ENCODE measurements at places on chromosomes 5 and 9.

DNA sequence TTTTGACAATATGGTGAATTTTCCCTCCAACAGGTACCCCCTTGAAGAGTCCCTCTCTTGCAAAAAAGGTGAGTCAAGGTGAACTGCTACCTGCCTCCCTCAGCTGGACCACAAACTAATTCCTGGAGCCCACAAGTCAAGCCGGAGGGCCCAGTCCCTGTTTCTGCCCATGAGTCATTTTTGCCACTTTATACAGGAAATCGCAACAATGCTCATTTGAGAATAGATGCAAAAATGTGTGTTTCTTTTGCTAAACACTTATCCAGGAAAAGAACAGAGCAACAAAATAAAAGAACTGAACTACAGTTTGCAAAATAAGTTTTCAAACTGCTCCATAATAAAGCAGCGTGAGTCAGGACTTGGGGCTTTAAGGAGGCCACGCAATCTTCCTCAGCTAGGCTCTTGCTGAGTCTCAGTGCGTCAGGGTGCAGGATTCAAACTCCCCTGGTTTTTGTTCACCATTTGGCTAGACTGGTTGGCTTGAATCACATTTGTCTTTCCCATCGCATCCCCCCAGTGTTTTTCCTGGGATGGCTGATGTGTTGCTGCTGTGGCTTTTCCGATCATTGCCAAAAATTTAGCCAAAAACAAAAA, 102.7 kb downstream of the GOLPH3 start:
- no peak for DNase-seq

- DNase-seq = no peak
Observed at GRCh38 chr9:135732569-135733257, 30.7 kb downstream of the KCNT1 start.

GRCh38 chr9:1979741-1980367, 35.3 kb upstream of the SMARCA2 start:
- DNase-seq = peak; percentile 52

DNA sequence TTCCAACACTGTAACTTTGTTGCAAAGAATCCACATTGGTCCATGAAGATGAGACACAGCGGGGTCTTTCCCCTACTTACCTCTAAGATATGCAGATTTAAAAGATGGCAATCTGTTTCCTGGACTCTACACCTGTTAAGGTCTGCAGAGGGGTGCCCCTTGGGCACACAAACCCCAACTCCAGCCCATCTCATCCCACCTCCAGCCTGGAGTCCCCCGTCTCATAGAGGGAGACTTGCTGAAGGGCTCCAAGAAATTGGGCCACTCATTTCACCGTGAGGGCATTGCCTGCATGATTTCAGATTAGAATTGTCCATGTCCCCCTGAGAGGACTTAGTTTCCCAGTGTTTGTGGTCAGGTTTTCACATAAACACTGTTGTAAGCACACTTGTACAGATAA, 365.7 kb downstream of the IRX2 start:
- DNase-seq = no peak

GRCh38 chr9:70255486-70255885, 3.3 kb upstream of the SMC5 start:
- DNase-seq = no peak

DNA sequence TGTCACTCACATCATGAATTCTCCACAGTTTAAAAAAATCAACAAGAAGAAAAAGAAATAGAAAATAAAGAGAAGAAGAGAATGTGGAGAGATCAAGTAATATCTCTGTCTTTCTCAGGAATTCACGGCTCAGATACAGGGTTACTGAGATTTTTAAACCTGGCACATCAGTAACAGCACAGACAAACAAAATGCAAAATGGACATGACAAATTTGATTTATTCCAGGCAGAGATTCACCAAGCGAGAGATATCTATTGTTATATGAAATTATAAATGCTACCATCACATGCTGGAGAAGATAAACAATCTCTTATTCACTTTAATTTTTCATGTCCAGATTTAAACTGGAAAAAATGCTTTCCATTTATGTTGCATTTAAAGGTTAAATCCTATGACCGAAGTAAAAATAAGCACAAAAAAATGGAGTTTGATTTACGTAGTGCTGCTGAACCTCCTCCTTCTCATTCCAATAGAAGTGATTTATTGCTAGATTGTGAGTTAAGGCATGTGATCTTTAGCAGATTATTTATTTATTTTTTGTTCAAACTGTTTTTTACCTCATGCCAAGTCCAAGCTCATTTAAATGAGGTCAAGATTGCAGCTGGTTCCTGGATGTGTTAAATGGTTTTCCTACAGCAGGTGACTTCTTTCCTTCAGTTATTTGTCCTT, 926.4 kb downstream of the MAT2B start:
- DNase-seq = no peak

DNA sequence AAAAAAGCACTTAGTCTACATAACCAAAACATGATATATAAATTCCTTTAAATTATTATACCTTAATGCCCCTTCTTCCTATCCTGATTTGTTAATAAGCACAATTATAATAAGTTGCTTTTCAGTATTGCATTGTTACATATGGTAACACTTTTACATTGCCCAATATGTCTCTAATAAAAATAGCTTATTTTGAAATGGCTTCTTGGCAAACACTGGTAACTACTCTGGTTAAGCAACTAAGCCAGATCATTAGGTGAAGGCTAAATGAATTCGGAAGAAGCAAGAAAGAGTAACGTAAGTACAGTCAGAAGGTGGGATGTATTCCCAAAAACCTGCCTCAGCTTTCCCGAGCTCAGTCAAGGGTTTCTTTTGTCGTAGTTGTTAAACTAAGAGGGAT, 85.3 kb downstream of the TTC39B start:
- DNase-seq = no peak

DNA sequence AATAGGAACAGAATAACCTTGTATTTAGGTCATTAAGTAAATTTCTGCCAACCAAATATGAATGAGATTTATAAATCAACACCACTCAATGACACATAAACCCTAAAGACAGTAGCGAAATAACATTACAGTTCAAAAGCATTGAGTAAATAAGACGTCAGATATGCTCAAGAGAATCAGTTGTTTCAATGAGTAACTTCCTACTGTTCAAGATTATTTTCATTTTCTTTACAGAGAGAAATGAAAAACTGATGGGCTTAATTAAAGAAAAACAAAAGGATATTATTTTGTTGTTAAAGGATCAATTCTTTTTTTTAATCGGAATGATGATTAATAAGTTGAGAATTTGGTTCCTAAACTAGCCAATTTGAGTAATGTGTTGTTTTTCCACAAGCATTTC, 150.1 kb downstream of the BNC2 start:
- no peak for DNase-seq

DNA sequence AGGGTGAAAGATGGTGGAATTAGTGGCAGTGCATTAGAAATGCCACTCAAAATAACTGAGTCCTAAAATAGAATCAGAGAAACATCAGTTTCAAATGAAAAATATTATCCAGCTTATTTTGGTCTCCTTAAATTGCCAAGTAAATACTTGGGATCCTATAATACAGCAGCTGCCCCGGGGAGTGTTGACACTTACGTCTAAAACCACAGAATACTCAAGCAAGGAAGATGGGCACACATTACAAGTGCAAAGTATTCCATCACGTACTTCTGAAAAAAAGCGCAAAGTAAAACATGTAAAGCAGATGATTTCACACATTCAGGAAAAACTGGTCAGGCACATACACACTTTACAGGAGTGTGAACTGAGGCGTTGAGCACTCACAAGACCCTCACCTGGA, 2.4 kb upstream of the ARHGEF37 start:
- DNase-seq = no peak

GRCh38 chr5:40033411-40033810, 608.6 kb upstream of the DAB2 start:
- no peak for DNase-seq

GRCh38 chr5:134374232-134374631, 2.9 kb downstream of the UBE2B start:
- no peak for DNase-seq

DNA sequence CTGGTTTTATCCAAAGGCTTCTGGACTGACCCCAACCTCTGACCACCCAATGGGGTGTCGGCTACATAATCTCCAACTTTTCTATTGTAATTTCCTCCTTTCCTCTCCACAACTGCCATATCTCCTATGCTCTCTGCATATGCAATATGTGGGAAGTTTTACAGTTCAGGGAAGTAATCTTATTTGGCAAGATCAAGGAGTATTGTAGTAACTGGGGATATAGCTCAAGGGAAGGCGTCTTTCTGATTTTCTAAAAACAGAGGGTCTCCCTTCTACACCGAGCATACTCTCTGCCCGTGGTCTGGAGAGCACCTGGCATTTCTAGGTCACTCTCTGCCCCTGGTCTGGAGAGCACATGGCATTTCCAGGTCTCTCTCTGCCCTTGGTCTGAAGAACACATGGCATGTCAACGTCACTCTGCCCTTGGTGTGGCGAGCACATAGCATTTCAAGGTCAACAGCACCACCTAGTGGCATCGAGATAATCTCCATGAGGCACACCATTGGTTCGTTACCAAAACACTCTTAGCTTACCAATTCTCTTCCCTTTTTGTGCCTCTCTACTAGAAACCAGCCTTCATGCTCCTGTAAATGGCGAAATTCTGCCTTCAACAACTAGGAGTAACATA, 616.4 kb upstream of the NUDT12 start:
- peak; percentile 3 for DNase-seq

- DNase-seq = no peak
Observed at GRCh38 chr5:100872408-100873190, 30.5 kb downstream of the ST8SIA4 start.

DNA sequence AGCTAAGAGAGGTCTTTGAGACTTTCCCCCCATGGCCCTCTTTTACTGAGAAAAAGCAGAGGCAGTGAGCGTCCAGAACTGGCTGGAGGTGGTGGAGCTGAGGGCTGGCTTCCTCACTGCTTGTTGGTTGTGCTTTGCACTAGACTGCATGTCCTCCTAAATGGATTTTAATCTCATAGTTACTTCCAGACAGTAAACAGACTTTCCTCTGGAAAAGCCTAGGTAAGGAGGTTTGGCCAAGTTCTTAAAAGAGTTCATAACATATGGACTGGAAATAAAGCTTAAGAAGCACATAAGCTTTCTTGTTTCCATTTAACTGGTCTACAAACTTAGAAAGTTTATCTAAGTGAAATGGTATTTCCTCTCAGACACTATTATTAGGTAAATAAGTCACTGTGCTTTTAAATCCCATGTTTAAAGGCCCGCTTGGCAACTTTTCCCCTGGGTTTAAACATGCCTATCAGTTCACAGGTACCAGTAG, 2.0 kb downstream of the ASPN start:
- no peak for DNase-seq

DNA sequence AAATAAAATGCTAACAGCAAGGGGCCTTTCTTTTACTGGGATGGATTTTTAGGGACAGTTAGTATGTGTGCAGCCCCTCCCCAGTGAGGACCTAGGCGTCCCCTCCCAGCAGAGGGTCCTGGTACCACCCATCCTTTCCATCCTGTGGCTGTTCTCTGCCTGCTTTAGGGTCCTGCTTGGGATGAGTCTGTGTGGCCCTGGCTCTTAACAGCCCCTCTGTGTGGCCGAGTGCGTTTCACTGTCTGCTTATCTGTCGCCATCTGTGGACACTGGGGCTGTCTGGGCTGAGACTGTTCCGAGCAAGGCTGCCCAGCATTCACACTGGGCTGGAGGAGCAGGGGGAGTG, 17.0 kb downstream of the WNK2 start:
- DNase-seq = no peak

DNA sequence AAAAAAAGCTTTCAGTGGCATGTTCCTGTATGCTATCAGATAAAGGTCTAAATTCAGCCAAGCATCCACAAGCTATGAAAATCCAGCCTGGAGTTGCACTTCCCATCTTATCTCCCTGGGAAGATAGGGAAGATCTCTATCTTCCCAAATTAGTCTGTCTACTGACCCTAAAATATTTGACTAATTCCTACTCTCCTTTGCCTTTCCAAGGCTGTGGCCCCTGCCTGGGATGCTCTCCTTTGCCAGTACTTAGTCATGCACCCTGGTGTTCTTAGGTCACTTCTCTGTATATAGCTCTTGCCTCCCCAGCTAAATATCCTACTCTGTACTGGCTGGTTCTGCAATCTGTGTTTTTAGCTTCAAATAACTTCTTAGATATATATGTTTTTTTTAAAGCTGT, 44.0 kb upstream of the PLPP1 start:
- DNase-seq = no peak

GRCh38 chr5:102691434-102691833, 63.7 kb upstream of the PAM start:
- DNase-seq = no peak

DNA sequence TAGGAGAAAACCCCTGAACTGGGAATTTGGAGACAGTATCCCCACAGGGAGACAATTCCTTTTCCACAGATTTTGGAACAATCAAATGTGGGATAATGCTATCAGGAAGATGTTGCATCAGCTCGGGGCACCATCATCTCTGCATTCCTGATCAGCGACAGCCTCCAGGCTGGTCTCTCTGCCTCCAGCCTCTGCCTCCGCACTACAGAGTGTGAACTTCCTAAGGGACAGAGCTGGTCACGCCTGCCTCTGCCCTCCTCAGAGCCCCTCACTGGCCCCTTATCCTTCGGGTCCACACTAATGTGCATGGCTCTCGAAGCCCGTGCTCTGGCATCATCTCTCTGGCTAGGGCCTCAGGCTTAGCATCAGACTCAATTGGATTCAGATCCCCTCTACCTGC, 8.6 kb downstream of the FOXI1 start:
- DNase-seq = no peak

- peak; percentile 90 for DNase-seq
Observed at GRCh38 chr9:134365791-134366222, 39.6 kb downstream of the RXRA start.

- DNase-seq = no peak
Observed at GRCh38 chr9:79246170-79246569, 325.6 kb upstream of the TLE4 start.

- DNase-seq = no peak
Observed at GRCh38 chr5:32206509-32207354, 32.6 kb upstream of the GOLPH3 start.

- DNase-seq = no peak
Observed at GRCh38 chr5:164351245-164351834, 845.9 kb downstream of the MAT2B start.

DNA sequence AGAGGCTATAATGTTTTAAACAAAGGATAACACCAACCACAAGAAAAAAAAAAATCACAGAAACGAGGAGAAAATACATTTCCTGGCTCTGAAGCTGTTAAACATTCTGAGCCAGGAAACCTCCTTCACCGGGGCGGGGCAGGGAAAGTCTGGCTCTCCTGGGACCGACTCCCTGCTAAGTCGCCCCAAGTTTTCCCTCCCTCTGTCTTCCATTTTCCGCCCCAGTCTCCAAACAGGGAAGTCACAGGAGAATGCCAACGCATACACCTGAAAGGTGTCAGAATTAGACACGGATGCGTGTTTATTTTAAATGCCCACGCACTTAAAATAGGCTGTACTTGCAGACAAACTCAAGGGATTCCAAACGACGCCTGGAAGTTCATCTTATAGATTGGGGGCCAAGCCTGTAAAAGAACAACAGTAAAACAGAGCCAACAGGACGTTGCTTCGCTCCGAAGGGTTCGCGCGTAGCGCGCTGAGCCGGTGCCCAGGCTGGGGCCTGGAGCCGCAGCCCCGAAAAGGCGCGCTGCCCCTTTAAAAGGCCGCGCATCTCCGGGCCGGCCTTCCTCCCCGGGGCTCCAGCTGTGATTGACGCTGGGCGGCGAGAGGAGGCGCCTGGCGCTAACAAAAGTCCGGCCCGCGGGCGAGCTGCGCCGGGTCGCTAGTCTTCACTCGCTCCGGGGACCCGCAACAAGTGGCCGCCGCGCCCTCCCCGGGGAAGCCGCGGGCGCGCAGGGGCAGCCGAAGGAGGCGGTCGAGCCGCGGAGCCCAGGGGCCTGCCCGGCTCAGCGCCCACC, at the start of gene FBXL7:
TSS of gene FBXL7 (plus strand) at position 653 of the 797 bp plus-strand sequence.
- DNase-seq = peak; percentile 66

Measured in NCI-H524 treated with DMSO at 0.1 percent for 48 hours (cell line).